ENCODE measurements at places on chromosomes 2 and 18.

GRCh38 chr18:5890331-5891183, 4.8 kb downstream of the TMEM200C start:
- peak; percentile 76 for DNase-seq

DNA sequence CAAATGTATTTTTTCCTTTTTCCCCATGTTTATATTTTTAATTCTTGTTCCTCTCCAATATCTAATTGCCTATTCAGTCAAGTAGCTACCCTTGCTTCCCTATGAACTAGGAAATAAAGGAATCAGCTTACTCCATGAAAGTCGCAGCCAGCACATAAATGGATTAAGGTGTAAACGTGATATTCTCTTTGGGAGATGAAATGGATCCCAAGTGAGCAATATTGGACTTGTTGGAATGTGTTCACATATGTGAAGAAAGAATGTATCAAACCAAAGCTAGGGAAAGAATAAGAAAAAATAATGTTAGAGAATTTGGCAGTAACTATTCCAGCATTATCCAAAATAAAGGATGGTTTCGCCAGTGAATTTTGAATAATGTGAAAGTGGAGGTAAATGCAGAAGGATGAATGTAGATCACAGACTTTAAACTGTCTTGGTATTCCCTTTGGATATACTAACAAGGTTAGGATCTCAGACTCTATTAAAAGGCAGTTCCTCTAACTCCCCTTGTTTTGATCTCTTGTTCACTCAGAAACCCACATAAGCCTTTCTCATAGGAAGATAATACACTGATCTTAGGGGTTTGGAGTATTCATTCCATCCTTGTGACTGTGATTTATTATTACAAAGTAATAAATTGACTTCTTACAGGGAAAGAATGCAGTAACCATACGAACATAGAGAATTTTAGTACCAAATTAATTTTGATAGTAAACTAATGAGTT, 208.1 kb downstream of the BABAM2 start:
- no peak for DNase-seq

DNA sequence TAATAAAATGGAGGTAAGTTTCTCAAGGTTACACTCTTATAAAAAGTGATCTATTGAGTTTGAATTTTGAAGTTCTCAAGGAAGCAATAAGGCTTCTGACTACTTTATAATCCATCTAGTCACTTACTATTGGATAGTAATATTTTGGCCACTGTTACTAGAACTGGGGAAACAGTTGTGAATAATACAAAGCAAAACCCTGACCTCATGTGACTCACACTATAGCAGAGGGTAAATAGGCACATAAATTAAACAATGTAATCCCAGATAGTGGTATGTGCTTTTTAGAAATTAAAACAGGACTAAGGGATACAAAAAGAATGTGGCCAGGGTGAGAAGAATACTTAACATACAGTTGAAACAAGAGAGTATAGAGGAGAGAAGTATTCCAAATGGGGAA, 78.6 kb downstream of the CALCRL start:
- no peak for DNase-seq

DNA sequence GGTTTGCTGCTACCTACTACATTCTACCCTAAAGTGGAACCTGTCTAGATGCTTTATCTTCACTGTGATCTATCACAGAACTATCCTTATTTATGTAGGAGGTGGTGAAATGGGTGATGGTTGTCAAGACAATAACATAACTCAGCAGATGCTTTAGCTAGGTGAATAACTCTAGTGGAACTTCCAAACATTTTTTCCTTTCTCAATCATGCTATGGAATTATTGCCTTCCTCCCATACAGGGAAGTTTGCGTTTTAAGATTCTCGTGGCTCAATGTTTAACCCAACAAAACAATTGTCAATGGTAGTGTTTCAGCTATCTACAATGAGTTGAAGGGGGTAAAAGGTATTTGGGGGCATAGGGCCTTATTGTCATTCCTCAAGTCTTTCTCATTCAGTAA, 82.6 kb upstream of the GLI2 start:
- DNase-seq: no peak

DNA sequence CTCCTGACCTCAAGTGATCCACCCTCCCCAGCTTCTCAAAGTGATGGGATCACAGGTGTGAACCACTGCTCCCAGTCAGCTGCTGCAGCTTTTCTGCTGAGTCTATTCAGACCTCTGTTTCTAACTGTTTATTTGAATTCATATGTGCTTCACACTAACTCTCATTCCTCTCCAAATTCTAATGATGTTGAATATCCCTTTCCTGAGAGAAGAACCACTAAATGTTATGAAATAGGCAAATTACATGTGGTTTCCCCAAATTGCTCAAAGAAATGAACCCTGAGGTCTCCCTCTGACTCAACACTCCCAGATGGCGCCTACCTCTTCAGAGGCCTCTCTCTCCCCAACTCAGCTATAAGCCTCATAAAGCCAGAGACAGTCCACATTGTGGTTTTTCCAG, 98.6 kb downstream of the IRS1 start:
- no peak for DNase-seq

DNA sequence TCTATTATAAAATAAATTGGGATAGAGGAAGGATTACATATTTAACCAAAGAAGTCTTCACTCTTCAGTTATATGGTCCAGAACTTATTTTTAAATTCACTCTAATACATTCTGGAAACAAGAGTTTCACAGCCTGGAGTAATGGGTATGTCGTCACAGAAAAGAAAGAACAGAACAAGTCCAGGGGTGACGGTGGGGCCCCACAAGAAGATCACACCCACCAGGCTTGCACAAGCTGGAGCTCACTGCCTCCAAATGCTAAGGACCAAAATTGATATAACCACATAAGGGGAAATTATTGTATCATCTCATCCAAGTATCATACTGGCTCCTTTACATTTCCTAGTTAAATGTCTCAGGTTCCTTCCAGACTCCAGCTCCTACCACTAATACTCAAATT, 11.3 kb downstream of the LRPPRC start:
- DNase-seq: no peak

DNA sequence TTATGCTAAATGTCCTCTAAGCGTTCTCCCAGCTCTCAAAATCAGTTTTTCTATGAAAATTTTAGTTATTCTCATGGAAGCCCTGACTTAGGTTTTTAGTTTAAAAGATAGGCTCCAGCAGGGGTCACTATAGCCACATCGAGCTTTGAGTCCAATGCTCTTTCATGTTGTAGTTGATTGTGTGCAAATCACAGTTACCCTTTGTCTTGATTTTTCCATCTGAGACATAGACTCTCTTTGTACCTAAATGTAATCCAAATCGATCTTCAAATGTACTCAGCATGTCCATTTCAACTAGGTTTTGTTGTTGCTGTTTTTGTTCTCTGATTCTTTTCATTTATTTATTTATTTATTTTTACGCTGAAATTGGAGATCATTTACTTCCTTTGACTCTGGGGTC, 26.4 kb upstream of the MSTN start:
- DNase-seq: no peak

DNA sequence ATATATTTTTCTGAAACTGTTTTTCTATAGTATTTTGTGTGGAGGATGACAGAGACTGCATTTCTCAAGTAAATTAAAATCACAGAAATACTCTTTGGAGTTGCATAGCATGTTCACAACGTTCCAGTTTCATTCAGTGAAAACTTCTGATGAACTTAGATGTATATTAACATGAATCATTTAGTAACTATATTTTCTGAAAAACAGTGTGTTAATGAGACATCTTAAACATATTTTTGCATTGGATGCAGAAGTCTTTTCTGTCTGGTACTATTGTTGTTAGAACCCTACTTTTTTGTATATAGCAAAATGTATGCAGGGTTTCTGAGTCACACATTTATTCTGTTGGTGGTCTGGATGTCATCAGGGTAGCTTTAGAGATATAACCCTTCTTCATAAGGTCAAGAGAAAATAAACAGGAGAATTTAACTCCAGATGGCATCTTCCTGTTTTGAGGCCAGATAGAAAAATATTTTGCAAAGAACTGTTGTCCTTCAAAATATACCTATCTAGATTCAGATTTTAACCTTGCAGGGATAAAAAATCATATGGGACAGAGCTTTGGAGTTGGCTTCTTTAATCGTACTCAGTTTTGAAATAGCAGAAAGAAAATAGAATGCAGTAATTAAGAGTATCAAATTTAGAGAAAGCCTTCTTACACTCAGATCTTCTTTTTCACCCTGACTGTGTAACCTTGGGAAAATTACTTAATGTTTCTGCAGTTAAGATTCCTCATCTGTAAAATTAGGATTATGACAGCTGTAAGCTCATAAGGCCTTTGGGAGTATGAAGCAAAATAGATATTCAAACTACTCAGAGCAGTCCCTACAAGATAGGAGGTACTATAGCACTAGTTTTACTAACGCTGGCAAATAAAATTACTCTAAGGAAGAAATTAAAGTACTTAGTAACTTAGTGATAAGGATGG, 5.3 kb downstream of the COL3A1 start:
- DNase-seq: no peak

Measured in activated CD8-positive, alpha-beta memory T cell treated with anti-CD3 and anti-CD28 coated beads, Interleukin-2, amount 50 U/mL, for 48 hours (primary cell).